ENCODE measurements at places on chromosomes 12 and 14.

GRCh38 chr14:63155511-63156185, 48.6 kb upstream of the RHOJ start:
- peak; percentile 60 for DNase-seq

DNA sequence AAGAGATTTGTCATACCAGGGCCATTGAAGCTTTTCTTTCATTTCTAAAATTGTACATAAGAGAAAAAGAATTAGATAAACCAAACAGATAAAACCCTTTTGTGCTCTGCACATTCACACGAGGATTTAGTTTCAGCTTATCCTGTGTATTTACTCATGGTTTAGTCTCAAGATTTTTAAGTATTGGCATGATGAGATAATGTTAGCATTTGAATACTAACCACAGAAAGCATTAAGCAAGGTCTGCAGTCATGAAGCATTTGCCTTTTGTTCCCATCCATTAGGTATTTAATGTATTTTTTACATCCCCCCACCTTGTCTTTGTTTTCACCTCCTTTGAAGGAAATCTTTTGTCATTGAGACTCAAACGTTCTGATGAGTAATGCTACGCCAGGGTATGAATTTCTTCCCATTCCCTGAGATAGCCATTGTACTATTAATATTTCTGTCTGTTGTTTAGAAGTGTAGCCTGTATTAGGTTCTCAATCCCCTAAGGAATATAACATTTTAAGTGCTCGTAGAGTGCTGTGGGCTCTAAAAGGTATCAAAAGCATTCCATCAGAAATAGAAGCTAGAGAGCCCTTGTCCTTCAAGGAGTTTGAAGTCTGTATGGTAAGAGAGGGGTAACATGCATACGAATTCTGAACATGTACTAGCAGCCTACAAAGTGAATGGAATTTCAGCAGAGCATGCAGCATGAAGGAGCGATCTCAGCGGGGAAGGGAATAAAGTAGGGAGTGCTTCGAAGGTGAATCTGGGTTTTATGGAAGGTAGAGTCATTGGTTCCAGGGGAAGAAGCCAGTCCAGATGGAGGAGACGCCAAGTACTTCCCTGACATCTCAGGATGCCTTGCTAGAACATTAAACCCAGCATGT, 22.3 kb downstream of the CRADD start:
- no peak for DNase-seq

- DNase-seq = no peak
Measured at GRCh38 chr12:88529531-88530488, 50.5 kb downstream of the KITLG start.

DNA sequence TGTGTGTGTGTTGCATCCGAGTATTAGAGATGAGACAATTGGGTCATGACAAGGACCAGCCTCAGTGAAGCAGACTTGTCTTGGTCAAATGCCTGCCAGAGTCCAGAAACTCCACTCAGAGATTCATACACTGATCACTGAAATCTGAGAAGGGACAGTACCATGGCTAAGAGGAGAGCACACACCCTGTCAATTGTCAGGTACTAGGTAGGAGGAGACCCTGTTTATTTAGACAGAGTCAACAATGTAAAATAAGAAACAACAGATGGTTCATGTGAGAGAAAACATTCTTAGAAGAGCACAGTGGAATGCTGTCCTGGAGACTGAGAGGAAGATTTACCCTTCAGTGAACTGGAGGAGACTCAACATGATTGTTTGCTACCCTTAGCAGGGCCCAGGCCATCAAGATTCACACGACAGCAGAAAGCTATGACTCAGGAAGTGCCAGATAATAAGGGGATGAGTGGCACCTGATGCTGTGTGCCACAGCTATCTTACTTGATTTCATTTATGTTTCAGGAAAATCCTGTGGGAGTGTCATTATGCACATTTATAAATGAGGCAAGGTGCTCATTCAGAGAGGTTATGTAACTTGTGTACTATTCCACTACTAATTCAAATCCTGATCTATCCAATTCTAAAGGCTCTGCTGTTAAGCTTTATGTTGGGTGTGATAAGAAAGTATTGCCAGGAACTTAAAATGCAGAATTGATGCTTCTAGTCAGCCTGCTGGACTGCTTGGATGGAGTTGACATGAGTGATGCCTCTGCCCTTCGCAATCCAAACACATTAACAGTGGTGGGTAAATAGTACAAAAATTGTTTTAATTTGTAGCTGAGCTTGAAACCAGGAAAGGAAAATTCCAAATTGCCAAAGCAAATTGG, 136.6 kb upstream of the NEDD1 start:
- DNase-seq = no peak

DNA sequence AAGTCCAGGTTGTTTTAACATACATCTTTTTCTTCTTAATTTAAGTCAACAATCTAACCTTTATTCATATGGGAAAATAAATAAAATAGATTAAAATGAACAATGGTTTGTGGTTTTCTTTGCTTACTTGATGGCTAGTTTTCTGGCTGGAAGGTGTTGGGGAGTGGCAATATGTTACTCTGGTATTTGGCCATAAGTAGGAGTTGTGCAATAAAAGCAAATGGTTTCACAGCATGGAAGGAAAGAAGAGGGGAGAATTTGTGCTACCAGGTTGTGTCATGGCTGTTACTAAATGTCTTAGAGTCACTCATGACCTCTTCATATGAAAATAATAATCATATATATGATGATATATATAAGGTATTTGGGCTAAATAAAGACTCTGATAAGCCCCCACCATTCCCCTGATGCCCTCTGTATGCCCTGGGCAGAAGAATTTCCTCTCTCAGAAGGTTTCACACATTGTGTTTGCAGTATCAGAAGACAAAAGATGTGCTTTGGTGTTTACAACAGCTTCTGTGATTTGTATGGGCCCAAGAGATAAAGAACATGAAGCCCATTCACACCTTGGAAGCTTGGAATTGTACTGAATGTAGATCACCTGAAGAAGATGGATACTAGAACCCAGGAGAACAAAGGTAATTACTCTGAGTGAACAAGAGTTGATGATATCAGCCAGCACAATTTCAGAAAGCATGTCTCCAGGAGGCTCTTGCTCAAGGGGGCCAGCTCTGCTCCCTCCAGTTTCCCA, 160.9 kb downstream of the ALG10B start:
- DNase-seq = no peak

GRCh38 chr14:56555921-56556570, 23.6 kb upstream of the TMEM260 start:
- DNase-seq = no peak

- no peak for DNase-seq
Measured at GRCh38 chr12:116534311-116535121, 24.7 kb upstream of the MAP1LC3B2 start.

GRCh38 chr14:66403183-66403582, 83.0 kb upstream of the CCDC196 start:
- DNase-seq = no peak

DNA sequence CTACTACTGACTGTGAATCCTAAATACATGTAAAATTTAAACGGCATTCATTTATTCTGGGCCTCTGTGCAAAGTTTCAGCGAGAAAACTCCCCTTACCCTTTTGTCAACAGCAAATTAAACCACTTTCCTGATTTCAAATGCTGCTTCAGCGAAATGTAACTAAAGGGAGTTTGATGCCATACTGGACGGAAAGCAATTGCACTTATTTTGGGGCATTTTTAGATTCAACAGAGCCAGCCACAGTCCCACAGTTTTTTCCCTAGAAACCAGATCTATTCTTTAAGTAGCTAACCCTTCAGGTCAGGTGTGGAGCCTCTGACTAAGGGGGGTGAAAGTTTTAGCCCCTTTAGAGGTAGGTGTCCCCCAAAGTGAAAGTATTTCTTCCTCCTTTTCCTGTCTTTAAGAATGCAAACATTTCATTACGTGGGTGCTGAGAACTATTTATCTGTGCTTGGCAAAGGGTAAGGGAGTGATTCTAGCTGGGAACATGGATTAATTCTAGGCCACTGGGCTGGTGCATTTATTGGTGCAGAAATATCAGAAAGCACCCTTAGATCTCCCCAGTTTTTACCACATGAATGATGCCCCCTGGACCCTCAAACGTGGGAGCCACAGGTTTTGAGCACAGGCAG, 72.7 kb downstream of the SPTB start:
- no peak for DNase-seq

- DNase-seq = no peak
Measured at GRCh38 chr14:99921425-99921824, 128.2 kb downstream of the EML1 start.

GRCh38 chr12:124321040-124321481, 26.2 kb downstream of the RFLNA start:
- DNase-seq = no peak

DNA sequence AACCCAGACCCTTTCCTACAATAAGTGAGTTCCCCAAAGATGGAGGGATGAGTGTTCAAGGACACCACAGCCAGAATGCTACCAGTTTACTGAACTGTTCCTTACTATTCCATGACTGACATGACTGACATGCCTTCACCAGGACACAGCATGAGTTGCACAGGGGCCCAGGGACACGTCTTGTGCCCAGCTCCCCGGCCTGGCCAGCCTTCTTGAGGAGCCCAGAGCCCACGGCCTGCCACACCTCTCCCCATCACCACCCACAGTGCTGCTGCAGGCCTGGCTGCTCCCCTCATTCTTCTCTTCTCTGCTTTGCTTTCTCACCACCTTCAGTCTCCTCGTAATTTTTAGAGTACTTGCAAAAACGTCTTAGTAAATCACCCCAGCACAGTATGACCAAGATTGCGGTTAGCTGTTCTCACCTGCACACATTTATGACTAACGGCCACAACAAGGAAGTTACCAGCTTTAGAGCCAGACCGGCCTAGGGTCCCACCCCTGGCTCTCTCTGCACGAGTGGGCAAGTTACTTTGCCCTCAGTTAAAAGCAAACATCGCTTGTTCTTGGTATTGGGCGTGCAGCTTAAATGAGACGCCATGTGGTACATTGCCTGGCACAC, 18.5 kb downstream of the PPP2R5E start:
- DNase-seq = no peak

GRCh38 chr12:104514092-104514810, 57.5 kb downstream of the CHST11 start:
- DNase-seq = no peak

GRCh38 chr12:64187794-64188193, 34.3 kb downstream of the KICS2 start:
- DNase-seq = no peak

DNA sequence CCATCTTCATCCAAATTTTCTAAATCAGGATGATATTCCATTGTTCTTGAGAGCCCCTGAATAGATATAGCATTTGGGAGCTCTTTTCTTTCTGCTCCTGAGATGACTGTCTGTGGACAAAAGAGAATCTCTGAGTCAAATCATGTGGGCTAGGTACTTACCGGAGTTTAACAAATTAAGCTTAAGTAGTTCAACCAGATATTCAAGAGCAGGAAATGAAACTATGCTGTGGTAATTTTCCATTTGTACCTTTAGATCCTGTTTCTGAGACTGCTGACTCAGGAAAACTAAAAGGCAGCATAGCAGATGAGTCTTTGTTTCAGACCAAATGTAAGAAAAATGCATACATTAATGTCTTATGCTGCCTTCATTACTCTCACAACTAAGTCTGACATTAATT, at the start of gene CLEC7A:
Gene CLEC7A (minus strand): TSS at position 158 of the 400 bp plus-strand sequence. CDS start 117 bp downstream, at position 41.
- no peak for DNase-seq

DNA sequence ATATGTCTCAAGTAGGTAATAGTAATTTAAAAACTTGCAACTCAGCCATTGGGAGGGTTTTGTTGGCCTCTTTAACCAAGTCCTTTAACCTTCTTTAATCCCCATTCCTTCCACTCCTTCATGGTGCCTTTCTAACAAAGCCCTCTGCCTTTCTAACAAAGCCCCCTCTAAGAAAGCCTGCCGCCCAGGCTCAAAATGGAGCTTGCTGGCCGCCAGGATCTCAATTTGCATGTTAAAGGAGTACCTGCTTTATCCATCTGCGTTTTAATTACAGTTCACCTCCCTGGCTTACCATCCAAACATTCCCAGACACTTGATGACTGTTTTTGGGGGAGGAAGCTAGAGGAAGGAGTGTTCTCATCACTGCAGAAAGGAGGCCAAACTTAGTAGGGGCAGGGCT, 183.4 kb downstream of the PTPN11 start:
- DNase-seq = no peak

DNA sequence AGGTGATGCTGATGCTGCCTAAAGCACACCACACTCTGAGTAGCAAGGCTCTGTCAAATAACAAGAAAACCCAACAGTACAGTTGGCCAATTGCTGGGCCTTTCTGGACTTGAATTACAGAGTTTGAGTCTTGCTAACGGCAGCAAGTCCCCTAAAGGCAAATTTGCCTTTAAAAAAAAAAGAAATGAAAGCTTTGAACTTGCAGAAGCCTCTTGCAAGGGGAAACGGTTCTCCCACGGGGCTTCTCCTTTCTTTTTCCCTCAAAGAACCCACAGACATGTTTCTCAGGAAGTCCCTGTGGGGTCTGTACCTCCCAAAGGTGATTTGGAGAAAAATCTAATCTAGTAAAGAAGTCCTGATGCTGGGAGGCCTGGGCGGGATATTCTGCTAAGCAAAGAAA, 191.3 kb upstream of the MYL2 start:
- no peak for DNase-seq

DNA sequence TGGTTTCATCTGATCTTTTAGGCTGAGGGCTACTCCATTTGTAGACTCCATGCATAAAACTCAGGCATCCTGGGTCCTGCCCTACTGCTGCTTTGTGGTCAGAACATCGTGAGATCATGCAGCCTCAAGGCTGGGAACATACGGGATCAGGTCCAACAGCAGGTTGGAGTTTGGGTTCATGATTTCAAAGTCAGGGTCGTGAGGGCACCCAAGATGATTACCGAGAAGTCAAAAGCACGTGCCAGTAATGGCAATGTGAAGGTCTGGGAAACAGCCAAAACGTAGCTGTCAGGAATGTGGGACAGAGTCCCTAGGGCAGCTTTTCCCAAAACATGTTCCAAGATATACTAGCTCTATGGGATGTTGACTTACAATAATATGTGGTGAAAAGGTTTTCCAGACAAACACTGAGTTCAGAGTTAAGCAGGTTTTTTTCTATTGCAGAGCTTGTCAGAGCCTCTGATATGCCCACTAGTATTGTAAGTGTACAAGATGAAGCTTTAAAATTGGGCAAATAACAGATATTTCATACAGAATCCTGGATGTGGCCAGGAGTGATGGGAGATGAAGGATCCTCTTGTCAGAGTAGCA, 130.3 kb upstream of the DNM1L start:
- no peak for DNase-seq

- no peak for DNase-seq
Measured at GRCh38 chr12:83261998-83262397, 575.3 kb downstream of the TMTC2 start.

GRCh38 chr12:1464925-1465324, 129.5 kb downstream of the FBXL14 start:
- no peak for DNase-seq

- no peak for DNase-seq
Measured at GRCh38 chr12:3138941-3139511, 61.8 kb downstream of the TSPAN9 start.

DNA sequence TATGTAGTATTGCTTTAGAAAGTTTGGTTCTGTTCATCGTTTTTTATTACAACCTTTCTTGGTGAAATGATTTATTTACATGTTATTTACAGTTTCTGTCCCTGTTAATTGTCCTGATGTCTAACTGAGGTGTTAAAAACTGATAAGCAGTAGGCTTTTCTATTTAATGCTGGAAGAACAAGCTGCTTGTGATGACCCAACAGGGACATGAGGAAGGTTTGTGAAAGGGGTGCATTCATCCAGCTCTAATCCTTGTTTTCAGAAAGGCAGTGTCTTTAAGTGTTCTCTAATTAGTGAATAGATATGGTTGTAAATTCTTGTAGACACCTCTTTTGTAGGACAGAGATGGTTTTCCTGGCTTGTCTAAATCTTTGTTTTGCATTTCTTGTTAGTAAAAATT, 191.4 kb downstream of the FOXA1 start:
- no peak for DNase-seq

GRCh38 chr12:16756833-16757555, 151.0 kb upstream of the LMO3 start:
- no peak for DNase-seq

Measured in glomerular endothelial cell (primary cell).